Activated T-cell treated with anti-CD3 and anti-CD28 coated beads for 1 hour (primary cell): ENCODE measurements at places on chromosomes 6 and 20.

DNA sequence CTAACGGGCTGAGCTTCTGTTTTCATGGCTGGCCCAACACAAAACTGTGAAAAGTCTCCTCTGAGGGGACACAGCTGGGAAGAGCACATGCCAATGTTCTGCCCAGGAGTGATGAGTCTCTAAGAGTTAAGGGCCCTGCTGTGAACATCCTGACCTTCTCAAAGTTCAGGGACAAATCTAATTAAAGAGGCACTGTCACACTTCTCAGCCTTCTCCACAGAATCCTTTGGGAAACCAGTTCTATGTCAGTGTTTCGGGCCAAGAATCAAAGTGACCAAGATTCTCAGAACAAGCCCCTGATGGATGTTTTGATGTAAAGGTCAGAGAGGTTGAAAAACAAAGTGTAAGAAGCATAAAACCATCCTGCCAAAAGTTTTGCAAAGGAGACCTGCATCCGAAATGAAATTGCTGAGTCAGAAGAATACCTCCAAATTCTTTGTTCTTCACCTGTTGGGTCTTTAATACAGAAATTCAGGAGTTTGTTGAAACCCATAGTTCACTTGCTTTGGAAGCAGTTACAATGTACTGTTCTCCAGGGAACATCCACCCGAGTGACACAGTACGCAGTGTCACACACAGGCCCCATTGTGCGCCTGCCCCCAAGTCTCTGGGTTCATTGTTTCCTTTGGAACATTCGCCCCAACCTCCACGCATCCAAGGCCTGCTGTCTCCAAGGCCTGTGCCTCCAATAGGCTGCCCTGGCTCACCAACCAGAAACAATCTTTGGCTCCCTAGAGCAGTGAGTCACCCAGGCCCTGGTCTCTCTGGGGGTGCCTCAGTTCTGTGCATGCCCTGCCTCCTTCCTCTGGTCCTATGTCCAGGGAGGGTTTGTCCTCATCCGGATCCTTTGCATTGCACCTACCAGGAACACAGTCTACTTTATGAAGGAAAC, 65.5 kb upstream of the QKI start:
- DNase-seq, result no peak

GRCh38 chr20:1331101-1331500, 2.2 kb upstream of the SDCBP2 start:
- no peak for DNase-seq

GRCh38 chr20:40640667-40641066, 48.4 kb downstream of the MAFB start:
- DNase-seq, result no peak

DNA sequence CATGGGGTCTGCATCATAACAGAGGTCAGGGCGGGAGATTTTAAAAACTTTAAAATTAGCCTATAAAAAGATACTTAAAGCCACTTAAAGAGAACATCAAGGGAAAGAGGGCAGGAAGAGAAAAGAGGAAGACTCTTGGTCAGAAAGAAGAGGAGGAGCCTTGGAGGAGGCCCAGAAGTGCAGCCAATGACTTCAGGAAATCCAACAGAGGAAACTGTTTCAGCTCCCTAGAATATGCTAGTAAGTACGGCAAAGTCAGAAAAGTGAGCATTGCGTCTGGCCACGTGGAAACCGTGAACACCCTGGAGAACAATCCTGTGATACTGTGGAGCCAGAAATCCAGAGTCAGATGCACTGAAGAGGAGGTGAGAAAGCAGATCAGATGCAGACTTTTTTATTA, 22.5 kb upstream of the NHSL1 start:
- DNase-seq, result no peak

GRCh38 chr6:166955865-166956443, 396 bp downstream of the RNASET2 start:
- DNase-seq, result no peak

DNA sequence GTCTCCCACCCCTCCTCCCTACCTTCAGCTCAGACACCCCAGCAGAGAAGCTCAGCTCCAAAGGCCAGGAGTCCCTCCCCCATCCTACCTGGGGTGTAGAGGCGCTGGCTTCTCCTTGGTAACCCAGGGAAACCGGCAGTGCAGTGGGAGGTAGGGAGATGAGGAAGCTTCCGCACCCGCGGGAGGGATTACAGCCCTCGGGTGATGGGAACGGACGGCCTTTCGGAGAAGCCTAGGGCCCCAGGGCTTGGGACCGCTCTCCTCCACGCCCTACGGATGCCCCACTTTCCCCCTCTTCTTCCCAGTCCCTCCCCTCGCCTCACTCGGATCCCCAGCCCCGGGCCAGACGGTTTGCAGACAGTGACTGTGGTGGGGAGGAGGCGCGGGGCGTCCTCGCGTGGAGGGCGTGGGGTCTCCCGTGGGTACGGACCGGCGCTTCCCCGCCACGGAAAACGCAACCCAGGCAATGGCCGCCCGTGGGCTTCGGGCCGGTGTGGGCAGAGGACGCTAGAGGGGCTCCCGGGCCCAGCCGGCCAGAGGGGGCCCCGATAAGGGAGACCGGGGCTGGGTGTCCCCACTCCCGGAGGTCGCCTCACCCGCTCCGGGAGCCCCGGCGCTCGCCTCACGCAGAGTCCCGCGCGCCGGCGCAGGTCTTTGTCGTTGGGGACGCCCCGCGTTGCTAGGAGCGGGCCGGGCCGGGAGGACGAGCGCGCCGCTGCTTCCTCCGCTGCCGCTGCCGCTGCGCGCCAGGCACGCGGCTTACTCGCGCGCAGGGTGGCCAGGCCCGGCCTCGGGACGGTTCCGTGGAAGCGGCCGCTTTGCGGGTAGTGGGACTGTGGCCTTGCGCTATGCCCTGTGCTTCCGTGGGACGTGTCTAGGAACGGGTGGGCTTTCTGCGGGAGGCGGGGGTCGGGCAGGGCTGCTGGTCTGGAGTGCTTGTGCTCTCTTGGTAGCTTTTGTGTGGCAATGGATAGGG, 15.8 kb downstream of the AARS2 start:
- peak; percentile 44 for DNase-seq

- no peak for DNase-seq
Observed at GRCh38 chr20:326645-327185, 1.4 kb downstream of the SOX12 start.

GRCh38 chr20:6806275-6806674, 38.8 kb downstream of the BMP2 start:
- no peak for DNase-seq

DNA sequence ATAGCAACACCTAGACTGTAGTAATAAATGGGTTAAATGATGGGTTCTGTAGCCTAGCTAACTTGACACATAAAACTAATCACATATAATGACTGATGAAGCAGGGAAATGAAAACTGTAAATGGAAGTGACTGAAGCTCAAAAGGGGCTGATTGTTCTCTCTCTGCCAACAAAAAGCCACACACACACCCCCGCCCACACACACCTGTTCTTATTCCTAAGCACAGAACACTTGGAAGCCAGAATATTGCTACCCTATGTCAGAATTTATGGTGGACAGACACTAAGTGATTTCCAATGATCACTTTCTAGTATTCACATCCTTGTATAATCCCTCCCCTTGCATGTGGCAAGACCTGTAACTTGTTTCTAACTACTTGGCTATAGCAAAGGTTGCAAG, 603.5 kb downstream of the UTRN start:
- no peak for DNase-seq

DNA sequence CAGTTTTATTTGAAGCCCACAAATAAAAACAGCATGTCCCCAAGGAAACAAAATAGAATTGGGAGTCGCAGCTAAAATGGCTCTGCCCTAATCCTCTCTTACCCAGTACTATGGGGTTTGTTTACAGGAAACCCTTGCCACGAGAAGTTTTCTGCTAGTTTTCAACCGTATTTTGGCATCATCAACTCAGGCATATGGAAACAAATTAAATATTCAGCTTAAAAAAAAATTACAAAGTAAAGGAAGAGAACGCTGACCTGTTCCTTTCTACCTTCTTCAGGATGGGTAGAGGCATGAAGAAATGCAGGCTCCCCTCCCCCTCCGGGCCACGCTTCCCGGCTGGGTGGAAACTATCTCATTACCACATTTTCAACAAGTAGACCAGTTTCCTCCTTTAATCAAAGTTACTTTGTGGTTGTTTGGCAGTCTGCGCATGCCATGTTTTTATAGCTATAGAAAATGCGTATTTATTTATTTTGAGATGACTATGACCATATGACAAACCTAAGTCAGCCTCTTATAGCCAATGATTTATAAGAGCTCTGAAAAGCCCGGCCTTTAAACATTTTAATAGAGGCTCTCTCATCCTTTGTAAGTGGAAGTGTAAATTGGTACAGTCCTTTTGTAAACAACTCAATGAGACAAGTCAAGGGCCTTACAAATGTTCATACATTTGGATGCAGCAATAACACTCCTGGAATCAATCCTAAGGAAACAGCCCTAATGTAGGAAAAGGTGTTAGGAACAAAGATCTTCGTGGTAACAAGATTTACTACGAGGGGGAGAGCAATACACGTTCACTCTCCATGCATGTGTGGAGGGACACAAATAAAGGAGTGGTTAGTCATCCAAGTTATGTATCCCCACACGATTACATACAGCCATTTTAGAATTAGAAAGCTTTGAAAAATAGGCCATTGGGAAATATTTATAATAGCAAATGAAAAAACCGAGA, 16.1 kb upstream of the ZNF217 start:
- DNase-seq, result peak; percentile 72

DNA sequence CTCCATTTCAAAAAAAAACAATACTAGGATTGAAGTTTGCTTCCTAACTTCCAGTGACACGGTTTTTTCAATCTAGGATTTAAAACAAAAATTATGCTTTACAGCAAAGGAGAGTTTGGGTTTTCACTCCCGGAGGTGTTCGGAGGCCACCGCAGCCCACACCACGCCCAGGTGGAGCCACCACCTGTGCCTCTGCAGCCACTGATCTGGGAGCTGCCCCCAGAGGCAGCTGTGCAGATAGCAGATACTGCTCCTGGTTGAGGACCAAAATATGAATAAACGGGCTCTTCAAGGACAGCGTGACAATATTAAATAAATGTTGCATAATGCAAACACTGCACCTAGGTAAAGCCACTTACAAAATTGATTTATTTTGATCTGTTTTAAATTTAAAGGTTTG, 30.2 kb downstream of the DLL1 start:
- no peak for DNase-seq

DNA sequence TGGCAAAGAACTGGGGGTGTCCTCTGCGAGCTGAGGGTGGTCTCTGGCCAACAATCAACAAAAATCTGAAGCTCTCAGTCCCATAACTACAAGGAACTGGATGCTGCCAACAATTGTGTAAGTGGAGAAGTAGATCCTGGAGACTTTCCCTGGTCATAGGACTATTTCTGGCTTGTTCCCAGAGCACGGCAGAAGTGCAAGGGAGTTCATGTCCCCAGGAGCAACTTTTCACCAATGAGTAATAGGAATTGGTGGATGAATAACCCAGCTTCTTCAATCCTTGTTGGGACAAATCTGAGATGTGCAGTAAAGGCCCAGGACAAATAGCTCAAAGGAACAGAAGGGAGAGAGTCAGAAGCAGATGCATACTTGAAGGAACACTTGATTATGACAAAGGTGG, 95.5 kb downstream of the QRSL1 start:
- DNase-seq, result no peak

GRCh38 chr6:119148098-119148824, 69.8 kb upstream of the FAM184A start:
- no peak for DNase-seq

DNA sequence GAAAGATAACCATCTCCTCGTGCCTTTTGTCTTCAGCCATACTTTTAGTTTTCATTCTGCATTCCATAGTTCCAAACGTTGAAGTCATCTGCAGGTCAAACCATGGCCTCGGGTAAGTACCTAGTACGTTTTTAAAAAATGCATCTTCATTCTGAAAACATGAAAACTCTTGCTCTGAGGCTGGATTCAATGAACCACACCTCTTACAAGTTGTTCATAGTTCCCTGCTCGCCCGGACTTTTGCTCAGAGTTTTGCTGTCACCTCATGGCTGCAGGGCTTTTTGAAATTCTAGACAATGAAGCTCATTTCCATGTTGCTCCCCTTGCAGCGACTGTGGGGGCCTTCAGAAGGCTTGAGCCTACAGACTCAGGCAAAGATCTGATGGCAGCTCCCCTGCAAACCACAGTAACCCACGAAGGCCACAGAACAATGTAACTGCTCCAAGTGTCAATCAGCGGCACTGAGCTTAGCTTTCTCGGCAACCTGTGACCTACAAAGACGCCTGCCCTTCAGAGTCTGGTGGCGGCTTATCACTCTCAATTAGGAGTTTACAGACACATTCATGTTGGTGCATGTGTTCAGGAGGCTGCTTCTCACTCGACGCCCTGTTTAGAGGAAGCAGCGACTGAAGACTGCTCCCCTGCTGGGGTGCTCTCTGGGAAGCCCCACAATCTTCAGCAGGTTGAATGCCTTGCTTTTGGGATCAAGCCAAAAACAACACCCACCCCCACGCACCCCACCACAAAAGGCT, 61.2 kb downstream of the FOXC1 start:
- DNase-seq, result no peak

DNA sequence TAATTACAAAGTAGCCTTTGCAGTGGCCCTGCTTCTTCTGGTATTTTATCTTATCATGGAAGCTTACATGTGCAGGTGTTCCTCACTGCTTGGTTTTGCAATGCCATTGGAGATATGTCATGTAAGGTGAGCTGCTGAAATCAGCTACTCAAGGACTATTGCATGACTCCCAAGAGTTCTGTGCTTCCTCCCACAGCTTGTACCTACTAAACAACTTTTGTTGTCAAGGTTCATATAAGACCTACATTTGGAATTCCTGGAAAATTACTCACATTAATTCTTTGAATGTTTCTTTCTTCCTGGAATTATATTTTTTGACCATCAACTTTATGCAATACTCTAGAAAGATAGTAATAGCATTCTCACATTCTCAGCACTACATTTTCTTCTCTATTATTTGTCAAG, 427.5 kb upstream of the HSF2 start:
- no peak for DNase-seq

DNA sequence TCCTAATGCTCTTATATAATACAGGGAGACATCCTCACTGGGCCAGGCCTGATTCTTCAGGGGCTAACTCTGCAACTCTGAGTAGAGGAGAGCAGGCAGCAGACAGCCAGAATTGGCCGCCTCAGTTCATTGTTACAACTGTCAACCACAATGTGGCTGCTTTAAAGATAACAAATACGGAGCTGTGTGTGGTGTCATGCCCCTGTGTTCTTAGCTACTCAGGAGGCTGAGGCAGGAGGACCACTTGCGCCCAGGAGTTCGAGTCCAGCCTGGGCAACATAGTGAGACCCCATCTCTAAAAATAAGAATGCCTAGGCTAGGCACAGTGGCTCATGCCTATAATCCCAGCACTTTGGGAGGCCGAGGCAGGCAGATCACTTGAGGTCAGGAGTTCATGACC, 34.3 kb downstream of the CEP250 start:
- DNase-seq, result no peak

DNA sequence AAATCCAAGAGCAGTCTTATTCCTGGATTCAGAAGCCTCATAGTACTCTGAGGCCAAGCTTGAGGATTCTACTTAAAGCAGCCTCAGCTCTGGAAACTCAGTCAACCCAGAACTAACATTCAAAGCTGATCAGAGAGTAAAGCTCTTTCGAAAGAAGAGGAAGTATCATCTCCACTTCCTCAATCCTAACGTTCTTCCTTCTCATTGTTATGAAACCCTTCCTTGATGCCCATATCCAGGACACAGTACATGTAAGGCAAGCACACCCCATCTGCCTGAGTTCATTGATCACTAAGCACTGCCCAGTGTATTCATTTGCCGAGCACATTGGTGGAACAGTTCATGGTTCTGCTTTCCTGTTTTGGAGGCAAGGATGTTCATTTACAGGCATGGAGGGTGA, at the start of gene IPCEF1:
Gene IPCEF1 (minus strand): TSS at position 114 of the 400 bp plus-strand sequence. CDS start 90,856 bp downstream, outside the sequence.
- no peak for DNase-seq

- no peak for DNase-seq
Observed at GRCh38 chr6:164749221-164750064, 560.0 kb downstream of the C6orf118 start.
